ENCODE measurements at places on chromosomes 16 and 17.

DNA sequence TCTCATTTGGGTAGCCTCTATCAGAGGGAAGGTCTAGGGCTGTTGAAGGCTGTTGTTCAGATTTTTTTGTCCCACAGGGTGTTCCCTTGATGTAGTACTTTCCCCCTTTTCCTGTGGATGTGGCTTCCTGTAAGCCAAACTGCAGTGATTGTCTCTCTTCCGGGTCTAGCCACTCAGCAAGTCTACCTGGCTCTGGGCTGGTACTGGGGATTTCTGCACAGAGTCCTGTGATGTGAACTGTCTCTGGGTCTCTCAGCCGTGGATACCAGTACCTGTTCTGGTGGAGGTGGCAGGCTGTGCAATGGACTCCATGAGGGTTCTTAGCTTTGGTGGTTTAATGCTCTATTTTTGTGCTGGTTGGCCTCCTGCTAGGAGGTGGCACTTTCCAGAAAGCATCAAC, 23.3 kb upstream of the CCR7 start:
- no peak for DNase-seq

- DNase-seq: no peak
These were observed 451.9 kb downstream of the SLC39A11 start for GRCh38 chr17:72640415-72641165.

DNA sequence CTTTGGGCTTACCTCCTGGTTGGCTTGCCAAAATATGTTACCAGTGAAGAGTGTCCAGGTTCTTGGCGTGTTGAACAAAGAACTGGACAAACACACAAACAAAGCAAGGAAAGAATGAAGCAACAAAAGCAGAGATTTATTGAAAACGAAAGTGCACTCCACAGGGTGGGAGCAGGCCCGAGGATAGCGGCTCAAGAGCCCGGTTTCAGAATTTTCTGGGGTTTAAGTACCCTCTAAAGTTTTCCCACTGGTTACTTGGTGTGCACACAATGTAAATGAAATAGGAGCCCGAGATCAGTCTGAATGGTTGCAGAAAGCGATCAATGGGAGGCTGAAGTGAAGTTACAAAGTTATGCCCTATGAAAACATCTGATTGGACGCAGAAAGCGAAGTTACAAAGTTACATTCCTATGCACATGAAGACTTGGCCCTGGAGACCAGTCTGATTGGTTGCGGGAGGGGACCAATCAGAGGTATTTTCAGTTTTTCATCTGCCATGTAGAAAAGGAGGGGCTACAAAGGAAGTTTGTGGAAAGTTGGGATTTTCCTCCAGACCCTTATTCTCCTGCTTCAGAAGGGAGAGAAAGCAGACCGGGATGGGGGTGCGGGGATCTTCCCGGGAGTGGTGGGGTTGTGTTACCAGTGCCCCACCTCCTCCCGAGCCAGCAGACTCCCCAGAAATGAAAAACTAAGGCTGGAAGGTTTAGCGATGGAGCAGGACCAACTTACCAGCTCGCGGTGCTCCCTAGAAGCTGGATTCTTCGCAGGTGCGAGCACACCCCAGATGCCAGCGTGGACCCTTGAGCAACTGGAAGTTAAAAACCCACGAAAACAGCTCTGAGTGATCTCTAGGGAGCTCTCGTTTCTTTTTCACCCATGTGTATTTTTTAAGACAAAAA, at the start of gene SLFN12:
Gene SLFN12 (minus strand): TSS at position 325 of the 899 bp plus-strand sequence. CDS start 9,472 bp downstream, outside the sequence.
- DNase-seq: no peak

GRCh38 chr17:42403150-42403549, 14.9 kb upstream of the STAT3 start:
- DNase-seq: no peak

DNA sequence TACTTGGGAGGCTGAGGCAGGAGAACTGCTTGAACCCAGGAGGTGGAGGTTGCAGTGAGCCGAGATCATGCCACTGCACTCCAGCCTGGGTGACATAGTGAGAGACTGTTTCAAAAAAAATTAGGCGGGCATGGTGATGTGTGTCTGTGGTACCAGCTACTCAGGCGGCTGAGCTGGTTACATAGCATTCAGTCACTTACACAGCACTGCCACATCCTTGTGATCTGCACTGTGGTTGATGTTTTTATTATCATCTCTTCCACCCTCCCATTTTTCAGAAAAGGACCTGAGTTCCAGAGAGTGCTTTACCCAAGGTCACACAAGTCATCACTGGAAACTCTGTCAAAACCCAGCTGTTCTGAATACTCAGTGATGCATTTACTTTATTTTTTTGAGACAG, 14.8 kb upstream of the KPNB1 start:
- DNase-seq: no peak

- peak; percentile 82 for DNase-seq
These were observed 46.4 kb downstream of the IRF8 start for GRCh38 chr16:85945424-85945751.

GRCh38 chr17:44502598-44503146, 534 bp downstream of the GPATCH8 start:
- peak; percentile 19 for DNase-seq

GRCh38 chr16:25788637-25789036, 96.9 kb downstream of the HS3ST4 start:
- no peak for DNase-seq

- DNase-seq: no peak
These were observed 48.0 kb downstream of the N4BP1 start for GRCh38 chr16:48561960-48562393.

Data from DMS79 (cell line).